ENCODE measurements at places on chromosomes 16 and 17. TPM values are rescaled to one million over a fixed set of nuclear protein-coding genes. Genes with fewer than 3 reads are reported as not detected.

DNA sequence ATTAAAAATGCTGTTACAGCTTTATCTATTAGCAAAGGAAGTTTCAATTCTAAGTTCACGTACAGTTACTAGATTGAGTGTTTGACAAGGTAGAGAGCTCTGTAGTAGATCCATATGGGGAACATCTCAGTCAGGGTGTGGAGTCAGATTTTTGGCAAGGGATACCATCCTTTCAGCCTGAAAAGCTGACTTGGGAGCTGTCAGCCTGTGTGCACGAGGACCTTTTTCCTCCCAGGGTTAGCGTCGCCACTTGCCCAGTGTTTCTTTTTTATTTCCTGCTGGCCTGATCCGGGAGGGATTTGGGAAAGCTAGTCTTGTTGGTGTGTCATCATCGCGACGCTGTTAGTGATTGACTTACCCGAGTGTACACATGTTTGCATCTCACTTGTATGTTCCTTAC, 29.5 kb downstream of the WWOX start:
- no peak for DNase-seq

- DNase-seq, result no peak
These were observed 282.6 kb downstream of the IRF8 start for GRCh38 chr16:86181526-86181925.

DNA sequence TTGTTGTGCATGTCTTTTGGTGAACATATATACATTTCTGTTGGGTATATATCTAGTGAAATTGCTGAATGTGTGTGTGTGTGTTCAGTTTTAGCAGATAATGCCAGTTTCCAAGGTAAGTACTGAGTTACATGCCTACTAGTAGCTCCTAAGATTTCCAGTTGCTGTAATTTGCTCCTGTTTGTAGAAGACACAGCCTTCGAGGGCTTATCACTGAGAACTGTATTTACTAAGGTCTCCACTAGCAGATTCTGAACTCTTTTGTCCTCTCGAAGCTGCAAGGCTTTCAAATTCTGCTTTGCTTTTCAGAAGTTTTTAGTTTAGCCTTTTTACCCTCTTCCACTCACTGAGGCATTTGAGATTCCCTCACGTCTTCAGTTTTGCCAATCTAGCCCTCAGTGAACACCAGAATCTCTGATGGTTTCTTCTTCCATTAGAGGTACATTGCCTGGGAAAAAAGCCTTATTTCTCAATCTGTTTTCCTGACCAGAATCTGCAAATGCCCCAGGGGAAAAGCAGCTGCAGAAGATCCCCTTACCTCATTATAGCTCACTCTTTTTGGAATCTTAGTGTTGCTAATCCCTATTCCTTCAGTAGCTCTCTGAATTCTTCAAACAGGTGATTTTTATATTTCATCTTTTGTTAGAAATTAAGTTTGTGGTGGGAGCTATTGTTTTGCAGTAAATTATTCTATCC, 52.9 kb downstream of the NF1 start:
- no peak for DNase-seq

GRCh38 chr17:3788200-3788599, 12.8 kb downstream of the ITGAE start:
- DNase-seq, result no peak

The GOSR2 gene
- total RNA-seq, result 44.9 TPM

DNA sequence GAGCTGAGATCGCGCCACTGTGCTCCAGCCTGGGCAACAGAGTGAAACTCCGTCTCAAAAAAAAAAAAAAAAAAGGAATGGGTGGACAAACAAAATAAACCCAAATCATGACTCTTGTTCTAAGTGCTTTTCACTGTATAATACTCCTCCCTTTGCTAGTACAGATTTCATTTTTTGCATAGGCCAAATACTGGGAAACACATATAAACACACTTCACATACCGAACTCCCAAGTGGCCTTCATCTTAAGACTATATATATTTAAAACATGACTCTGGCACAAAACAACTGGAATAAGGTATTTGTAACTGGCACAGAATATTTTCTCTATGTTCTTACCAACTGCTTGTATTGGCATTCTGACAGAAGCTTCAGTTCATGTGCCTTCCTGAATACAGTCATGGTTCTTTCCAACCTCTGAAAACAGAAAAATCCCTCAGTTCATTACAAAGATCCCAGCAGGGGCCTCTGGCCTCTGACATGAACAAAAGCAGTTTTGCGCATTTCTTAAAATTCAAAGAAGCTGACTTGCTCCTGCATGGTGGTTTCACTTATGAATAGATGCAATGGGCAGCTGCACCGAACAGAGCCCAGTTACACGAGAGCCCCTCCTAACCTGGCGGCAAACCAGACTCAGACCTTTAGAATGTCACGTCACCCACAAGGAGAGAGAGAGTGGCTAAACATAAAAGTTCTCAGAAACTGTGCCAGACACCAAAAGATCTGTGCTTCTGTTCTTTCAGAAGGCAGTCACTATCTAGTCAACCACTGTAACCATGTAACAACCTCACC, 19.1 kb upstream of the COPRS start:
- DNase-seq, result no peak

The CDH13 gene
- 6.2 TPM for total RNA-seq

The KRTAP2-2 gene
- not detected for total RNA-seq

The SCGB1C2 gene
- total RNA-seq, result not detected

- DNase-seq, result no peak
These were observed 672 bp downstream of the CMTR2 start for GRCh38 chr16:71288570-71288889.

- no peak for DNase-seq
These were observed 140.4 kb downstream of the RGS9 start for GRCh38 chr17:65277576-65277975.

DNA sequence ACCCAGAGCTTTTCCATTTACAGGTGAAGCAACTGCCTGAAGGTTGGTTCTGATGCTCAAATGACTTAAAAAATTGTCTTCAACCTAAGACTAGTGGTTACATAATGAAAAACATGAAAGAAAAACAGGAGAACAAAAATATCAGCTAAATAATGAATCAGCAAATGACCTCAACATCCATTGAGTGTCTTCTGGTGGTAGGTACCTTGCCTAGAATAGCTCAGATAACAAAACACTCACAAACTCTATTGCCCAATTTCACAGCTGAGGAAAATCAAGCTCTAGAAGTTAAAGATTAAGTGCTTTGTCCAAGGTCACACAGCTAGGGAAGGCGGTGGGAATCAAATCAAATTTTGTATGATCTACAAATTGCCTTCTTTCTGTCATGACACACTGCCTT, 304.6 kb upstream of the CDH11 start:
- no peak for DNase-seq

The SDR42E2 gene
- total RNA-seq, result not detected

DNA sequence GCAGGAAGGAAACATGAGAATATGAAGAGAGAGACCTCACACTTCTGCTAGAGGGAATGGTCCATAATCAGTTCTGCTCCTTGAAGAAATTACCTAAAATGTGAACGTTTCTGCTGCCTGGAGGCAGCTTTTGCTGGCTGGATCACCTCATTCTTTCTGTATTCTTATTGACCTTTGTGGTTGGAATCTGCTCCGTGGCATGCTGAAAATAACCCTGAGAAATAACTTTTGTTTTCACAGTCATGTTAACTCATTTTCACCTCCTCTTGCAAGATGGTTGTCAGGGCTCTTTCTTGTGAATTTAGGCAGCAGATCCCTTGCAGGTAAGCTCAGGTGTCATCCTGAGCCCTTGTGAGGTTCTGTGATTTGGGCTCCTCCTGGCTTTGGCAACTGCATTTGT, 70.2 kb downstream of the IRF8 start:
- no peak for DNase-seq

The CDRT15 gene
- total RNA-seq, result not detected

- no peak for DNase-seq
These were observed 4.8 kb upstream of the SYT17 start for GRCh38 chr16:19163215-19163614.
